SK-N-SH treated with all-trans-retinoic acid at 6 μM for 48 hours (cell line): ENCODE measurements at places on chromosomes 2 and 18.

DNA sequence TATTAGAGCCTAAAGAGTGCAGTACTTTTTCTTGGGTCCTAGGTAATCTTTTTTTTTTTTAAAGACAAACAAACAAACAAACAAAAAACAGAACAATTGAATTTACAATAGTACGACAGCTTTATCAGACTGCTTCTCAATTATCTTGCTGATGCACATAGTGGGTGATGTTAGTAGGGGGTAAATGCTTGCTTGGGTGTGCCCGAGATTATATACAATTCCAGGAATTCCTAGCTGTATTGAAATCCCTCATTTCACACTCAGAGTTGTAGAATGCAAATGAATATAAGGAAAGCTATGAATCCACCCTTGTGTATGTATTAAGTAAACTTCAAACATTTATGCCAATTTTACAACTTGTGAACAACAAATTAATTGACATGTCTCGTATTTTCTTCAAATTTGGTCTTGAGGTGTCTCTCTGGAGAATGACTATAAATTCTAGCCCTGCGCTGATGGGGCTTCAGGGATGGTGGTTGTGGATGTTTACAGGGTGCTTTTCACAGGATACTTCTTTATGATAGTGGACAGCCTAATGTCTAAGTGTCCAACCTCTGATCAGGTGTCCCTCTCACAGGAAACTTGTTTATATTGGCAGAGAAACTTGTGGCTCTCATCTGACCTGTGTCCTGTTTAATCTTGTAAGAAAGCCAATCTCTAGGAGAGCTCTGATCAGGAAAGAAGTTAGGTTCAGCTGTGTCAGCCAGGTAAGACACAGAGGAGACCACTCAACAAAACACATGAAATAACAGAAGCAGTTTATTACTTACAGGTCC, 61.9 kb upstream of the SLC39A10 start:
- no peak for ATAC-seq

DNA sequence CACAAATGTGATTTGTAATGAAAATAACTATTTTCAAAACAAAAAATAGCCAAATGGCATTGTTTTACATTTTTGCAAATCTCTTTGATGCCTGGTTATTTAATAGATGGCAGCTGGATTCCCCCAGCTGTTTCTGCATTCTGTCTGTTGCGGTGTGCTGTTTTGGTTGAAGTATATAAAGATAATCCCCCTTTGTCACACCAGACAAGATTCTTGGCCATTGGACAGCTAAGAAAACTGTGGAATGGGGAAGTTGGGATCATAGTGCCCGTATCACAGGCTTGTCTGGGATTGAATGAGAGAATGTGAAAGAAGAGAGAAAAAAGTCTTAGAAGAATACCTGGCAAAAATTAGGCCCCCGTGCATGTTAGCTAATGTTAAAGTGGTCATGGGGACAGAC, 19.5 kb upstream of the LYPD6B start:
- no peak for ATAC-seq

- peak; percentile 84 for ATAC-seq
Measured at GRCh38 chr2:38509314-38509946, 93.3 kb downstream of the HNRNPLL start.

GRCh38 chr2:45494275-45494977, 116.6 kb downstream of the SRBD1 start:
- peak; percentile 70; the same call in 2 of the 3 replicates for ATAC-seq

GRCh38 chr2:230225486-230225885, at the start of gene SP140:
Gene SP140 (plus strand): TSS chr2:230225736. CDS start chr2:230225845, 109 bp downstream.
- ATAC-seq = no peak

DNA sequence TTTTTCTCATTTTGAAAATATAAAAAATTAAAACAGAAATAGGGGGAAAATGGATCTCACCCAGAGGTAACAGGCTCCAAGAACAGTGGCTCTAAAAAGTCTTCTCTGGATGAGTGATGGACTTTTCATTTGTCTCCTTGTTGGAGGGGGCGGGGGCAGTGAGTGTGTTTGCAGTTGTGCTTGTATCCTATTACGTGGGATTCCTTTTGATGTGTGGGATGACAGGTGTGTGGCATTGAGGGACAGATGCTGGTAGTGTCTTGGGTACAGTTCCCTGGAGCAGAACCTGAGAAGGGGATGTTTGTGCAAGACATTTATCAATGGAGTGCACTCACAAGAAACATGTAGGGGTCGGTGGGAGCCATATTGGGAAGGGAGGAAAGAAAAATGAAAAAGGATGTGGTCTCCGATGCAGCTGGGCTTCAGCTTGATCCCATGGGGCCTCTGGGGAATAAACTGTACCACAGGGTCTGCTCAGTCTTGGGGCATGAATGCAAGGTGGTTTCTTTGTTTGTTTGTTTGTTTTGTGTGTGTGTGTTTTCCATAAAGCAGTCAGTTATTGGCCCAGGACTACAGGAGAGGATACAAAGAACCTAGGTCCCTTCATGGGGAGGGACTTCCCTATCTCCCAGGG, 120.0 kb upstream of the SLC35G4 start:
- ATAC-seq = no peak

DNA sequence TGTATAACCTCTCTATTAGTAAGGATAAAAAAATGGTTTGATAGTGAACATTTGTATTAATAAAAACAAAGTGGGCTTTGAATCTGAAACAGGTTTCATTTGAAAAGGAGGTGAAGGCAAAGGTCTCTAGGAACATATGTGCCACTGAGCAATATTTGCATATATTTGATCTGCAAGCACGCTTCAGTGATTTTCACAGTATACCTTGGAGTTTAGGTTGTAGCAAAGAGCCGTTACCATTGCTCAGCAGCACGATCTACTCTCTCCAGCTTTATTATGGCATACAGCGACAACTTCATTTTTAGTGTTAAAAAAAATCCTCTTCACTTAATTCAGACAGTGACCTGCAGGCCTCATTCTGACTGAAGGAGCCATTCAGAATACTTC, 75.8 kb upstream of the ZEB2 start:
- ATAC-seq = no peak

DNA sequence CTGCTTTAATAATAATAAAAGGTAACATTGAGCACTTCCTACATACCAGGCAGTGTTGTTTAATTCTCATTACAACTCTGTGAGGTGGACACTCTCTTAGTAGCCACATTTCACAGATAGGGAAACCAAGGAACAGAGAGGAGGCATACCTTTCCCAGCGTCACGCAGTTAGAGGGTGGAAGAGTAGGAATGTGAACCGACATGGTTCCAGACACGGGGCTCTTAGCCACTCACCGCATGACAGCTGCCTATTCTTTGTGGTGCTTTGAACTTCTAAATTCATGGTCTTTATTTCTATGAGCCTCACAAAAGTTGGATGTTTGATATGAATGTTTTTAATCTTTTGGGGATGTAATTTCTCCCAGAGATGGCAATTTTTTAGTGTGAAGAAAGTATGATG, 76.0 kb downstream of the OSBPL6 start:
- no peak for ATAC-seq

DNA sequence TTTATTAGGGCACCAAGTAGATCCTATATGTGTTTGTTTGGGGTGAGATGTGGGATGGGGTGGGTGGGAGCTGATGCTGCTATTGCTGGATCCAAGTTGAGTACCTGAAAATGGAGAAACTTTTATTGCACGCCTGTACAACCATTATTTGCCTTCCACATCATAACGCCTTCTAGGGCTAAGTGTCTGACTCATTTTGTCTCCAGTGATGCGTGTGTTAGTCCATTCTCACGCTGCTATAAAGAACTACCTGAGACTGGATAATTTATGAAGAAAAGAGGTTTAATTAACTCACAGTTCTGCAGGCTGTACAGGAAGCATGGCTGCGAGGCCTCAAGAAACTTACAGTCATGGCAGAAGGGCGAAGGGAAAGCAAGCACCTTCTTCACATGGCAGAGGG, 58.2 kb downstream of the KDM3A start:
- no peak for ATAC-seq

GRCh38 chr2:205053827-205054410, 508.6 kb downstream of the PARD3B start:
- ATAC-seq = peak; percentile 25; the same call in 1 of the 3 replicates

- peak; percentile 72 for ATAC-seq
Measured at GRCh38 chr18:67926929-67927864, 410.7 kb upstream of the DSEL start.

DNA sequence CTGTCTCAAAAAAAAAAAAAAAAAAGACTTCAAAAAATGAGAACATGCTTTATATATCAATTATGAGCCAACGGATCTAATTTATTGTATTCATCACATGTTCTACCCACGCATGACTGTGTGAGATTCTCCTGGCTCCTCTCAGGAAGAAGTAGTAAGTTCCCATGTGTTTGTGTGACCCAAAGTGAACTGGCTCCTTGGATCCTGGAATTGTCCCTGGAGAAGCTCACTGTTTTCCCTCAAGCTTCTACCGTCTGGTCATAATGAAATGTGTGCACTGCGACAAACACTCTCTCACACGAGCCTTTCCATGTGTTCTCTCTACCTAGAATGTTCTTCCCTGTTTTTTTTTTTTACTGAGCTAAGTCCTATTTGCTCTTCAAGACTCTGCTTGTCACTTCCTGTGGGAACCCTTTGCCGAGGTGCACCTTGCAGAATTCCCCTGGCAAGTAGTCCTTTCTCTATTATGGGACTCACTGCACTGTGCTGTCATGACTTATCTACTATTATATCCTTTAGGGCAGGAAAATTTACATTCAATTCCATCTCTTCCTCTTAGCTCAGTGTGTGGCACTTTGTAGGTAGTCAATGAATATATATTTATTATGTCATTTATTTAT, 83.2 kb upstream of the THOC1 start:
- ATAC-seq = no peak

- no peak for ATAC-seq
Measured at GRCh38 chr2:208046686-208047085, 21.4 kb upstream of the PLEKHM3 start.

DNA sequence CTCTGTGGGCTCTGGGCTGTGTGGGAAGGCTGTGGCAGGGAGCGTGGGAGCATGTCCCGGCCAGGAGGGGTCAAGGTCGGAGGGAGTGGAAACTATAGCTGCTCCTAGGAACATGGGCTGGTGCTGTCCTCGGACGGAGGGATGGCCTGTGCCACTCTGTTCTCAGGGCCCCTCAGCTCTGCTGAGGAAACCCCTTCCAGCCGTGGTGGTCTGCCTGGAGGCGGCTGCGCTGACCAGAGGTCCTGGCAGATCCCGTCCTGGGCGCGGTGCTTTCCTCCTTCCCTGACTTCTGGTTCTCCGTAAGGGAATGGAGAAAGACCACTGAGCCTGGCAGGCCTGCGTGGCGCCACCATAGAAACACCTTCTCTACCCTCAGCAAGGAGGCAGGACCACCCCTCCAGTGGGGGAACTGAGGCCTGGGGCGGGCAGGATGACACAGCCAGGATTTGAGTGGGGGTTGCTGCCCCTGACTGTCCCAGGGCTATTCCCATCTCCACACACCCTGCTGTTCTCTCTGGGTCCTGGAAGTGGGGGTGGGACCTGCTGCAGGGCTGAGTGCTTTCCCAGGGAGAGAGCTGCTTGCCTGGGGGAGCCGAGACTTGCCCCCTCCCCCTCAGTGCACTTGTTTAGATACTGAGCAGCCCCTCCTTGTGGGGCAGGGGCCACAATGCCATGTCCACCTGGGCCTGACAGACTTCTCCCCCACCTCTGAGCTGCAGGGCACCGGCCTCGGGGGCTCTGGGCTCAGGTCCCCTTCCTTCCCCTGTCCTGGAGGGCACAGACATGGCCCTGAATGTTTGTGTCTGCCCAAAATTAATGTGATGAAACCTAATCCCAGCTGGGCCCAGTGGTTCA, 301.0 kb upstream of the HS6ST1 start:
- no peak for ATAC-seq

DNA sequence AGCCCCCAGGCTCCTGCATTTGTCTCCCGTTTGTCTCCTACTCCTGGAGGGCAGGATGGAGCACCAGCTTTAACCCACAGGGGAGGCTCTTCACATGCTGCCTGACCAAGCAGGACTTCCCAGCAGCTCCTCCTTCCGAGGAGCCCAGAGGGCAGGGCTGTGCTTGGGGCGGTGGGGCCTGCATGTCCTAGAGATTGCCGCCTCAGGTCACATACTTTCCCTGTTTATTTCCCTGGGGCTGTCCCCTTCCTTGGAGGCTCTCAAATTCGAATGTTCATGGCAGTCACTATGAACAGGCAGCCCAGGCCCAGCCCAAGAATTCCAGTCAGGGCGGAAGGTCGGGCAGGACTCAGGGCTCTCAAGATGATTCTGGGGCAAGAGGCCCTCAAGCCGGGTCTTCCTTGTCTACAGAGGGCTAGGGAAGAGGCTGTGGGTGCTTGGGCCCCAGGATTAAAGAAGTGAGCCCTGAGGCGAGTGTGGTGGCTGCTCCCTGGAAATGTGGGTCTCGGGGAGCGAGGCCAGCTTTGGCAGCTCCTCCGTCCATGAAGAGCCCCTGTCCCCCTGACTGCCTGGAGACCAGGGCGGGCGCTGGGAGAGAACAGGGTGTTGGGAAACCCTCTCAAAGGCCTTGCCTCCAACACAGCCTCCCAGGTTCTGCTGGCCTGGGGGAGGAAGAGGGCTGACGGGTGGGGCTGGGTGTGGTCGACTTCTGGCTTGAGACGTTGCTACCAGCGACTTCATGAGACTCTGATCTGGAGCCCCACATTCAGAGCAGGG, 48.9 kb upstream of the HPCAL1 start:
- ATAC-seq = no peak

DNA sequence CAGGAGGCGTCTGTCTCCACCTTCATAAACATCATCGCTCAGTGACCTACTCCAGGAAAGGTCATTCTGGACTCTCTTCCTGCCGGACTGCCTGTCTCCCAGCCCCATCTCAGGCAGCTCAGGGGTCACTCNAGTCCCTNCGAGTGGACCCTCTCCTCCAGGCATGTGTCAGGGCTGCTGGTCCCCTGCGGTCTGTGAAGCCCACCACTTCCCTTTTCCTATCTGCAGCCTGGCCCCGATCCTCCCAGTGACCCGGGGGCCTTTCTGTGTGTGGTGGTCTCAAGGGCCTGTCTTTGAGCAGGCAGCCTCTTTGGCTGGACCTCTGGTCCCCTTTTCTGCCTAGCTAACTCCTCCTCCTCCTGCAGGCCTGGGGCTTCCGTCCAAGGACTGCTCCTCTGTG, 5.9 kb upstream of the PARD6G start:
- no peak for ATAC-seq

DNA sequence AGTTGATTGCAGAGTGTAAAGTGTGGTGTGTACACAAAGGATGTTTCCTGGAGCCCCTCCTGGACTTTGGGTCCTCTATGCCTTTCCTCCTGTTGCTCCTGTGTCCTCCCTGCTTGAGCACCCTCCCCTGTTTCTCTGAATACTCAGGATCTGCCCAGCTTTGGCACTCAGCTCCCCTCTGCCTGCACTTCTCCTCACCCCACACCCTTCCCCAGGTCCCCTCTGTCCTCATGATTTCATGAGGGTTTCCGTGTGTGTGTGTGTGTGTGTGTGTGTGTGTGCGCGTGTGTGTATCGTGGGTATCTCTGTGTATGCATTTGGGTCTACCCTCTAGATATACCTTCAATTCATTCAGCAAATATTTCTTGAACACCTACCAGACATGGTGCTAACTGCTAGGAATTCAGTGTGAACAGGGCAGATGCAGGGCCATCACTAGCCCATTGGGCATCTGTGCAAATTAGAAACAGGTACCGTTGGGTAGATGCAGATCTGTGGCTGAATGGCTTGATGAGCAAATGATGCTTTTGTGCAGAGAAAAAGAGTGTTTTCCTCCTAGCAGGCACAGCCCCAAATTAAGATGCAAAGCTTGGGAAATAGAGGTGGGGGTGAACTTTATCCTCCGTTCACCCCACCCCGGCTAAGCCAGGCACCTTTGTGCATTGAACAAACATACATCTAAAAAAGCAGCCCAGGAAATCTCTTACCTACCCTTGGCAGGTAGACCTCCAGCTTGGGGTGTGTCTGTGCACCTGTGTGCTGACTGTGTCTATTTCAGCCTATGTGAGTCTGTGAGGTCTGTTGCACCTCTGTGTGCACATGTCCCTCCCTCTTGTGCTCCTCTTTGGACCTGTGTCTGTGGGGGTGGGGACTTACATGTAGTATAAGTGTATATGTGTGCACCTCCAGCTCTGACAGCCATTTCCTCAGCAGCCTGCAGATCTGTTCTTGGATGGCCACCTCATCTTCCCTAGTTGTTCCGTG, 60.0 kb upstream of the EPAS1 start:
- peak; percentile 24; the same call in 1 of the 3 replicates for ATAC-seq
